T-helper 9 cell (primary cell): ENCODE measurements at places on chromosomes 6 and 20.

DNA sequence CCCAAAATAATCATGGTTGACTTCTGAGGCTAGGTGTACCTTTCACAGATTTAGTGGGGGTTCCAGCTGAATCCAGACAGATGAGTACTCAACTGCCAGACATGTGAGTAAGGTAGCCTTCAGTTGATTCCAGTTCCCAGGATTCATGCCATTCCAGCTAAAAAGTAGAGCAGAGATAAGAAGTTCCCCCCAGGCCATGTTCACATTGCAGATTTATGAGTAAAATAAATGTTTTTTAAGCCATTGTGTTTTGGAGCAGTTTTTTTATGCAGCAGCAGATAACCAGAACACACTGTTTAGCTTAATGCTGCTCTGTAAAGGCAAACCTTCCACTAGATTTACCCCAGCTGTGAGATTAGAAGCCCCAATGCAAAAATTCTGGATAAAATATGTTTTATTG, 245.0 kb downstream of the RFPL4B start:
- no peak for DNase-seq

GRCh38 chr6:45791211-45792168, 224.2 kb downstream of the CLIC5 start:
- no peak for DNase-seq

GRCh38 chr6:141744194-141744925, 388.4 kb upstream of the GJE1 start:
- no peak for DNase-seq

GRCh38 chr6:45421709-45422502, 44.2 kb upstream of the SUPT3H start:
- DNase-seq = peak; percentile 34

- DNase-seq = no peak
Measured at GRCh38 chr20:1137236-1137635, 18.8 kb downstream of the PSMF1 start.

DNA sequence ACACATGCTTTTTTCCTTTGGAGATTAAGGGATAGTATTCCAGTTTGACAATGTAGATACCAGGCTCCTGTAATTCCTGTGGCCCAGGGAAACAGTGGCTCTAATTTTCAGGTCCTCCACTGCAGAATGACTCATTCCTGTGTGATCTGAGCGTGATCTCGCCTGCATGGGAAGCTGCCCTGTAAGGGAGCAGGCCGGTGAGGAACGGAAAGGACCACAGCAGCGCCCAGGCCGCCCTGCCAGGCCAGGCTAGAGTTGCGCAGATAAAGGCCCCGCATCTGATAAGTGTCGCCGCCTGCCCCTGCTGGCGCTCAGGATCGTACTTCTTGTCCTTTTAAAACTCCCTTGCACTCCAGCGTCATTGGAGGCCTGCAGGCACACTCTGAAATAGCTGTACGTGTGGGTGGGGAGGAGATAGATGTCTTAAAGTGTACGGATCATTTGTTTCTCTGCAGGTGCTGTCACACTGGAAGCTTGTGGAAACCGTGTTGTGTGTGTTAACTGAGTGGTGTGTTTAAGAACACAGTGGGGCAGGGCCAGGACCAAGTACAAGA, 60.7 kb downstream of the SYNJ2 start:
- no peak for DNase-seq

DNA sequence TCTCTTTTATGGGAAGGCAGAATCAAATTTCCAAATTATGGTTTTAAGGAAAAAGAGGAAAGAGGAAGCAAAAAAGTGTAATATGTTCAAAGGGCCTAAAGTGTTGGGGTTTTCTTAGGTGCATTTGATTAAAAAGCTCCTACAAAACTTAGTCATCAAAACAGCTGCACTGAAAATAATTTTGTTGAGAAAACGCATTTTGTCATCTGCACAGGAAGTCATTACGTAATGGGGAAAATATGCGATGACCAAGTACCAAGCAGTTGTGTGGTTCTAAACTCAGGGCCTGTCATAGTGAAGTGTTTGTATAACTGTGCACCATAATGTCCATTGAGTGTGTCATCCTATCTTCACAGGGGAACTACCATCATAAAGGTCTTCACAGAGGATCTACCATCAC, 15.6 kb downstream of the HAO1 start:
- no peak for DNase-seq

DNA sequence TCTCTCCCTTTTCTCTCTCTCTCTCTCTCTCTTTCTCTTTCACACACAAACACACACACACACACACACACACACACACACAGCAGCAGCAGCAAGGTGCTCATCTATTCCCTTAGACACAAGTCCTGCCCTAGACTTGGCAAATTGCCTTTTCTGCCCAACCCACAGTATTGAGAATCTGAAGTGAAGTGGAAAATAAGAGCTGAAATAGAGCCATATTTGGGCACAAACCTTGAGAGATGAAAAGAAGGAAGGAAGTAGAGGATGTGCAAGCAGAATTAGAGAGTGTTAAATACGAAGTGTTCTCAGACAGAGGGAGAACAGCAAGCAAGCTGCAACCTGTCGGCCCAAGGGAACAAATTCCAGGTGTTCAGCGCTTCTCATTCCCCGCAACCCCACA, 557.5 kb upstream of the NOX3 start:
- DNase-seq = no peak

DNA sequence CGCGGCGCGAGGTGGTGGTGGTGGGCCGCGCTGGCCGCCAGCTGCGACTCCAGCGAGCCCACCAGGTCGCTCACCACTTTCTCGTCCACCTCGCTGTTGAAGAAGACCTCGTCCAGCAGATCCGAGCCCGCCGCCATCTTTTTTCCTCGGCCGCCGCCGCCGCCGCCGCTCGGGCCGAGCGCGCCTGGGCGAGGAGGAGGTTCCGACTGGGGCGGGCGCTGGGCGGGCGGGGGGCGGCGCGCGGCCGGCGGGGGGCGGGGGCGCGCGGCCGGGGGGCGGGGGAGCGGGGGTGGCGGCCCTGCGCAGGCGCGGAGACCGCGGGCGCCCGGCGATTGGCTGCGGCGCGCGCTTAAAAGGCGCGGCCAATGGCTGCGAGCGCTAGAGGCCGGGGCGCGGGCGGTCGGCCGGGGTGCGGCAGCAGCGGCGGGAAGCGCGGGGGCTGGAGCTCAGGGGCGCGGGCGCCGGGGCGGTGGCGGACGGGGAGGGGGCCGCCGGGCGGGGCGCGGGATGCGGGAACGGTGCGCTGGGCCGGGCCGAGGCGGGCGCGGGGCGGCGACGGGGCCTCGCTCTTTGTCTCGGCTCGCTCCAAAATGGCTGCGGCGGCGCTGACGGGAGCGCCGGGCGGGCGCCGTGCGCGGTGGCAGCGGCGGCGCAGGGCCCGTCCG, at the start of gene TAF4:
TAF4 (minus strand) TSS at position 208 of the 665 bp plus-strand sequence; CDS start at position 137, 71 bp downstream.
- peak; percentile 73 for DNase-seq

DNA sequence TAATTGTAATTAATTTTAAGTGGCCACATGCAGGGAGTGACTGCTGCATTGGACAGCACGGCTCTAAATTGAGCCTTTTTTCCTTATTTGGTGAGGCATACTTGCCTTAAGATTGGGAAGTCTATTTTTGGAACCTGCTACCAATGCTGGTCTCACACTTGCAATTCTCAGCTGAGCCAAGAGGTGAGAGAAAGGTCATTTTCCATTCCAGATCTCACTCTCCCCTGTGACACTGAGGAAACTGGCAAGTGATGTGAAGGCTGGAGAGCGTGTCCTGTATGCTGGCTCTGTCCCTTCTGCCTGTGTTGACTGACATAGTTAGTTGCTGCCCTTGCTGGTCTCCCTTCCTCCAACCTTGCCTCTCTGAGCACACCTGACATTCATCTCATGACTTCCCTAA, 735 bp upstream of the MOG start:
- DNase-seq = no peak

GRCh38 chr6:144876689-144877088, 591.6 kb downstream of the UTRN start:
- DNase-seq = no peak

DNA sequence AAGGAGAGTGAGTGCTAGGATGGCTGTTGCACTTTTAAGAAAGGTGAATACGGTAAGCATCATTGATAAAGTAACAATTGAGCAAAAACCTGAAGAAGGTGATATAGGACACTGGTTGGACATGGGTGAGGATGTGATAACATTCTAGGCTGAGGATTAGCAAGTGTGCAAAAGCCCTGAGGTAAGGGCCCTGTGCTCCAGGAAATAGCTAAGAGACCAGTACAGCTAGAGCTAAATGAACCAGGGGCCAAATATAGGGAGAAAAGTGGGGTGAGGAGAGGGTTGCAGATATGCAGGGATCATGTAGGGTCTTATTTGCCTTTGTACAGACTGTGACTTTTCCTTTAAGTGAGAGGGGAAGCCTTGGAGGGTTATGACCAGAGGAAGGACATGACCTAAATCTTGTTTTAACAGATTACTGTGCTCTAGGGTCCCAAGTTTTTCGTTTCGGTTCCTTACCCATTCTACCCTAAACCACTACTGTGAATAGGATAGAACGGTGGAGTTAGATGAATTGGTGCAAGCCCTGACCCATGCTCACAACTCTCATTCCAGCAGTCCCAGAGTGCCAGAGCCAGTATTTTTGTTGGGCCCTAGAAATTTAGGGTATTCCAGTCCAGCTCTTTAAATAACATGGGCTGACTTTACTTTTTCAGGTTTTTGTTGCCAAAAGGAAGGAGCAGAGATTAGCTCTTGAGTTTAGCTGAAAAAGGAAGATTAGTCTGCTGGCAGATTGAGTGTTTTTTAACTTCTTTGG, 10.7 kb downstream of the MAPK14 start:
- no peak for DNase-seq

DNA sequence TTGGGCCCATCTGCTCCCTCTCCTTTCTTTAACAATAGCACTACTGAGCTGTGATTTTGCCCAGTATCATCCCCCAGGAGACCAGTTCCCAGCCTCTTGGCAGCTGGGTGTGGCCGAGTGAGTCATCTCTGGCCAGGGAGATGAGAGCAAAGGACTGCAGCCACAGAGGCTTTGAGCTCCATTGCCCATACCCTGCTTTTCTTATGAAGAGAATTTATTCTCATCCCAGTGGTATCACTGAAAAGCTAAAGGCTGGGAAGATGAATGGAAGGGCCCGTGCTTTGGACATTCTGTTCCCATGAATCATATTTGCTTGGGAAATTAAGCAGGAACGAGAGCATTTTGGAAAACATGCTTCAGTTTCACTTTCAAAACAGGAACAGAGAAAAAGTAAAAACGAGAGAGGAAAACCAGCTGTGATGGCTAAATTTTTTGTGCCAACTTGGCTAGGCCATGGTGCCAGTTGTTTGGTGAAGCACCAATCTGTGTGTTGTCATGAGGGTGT, 14.9 kb downstream of the CST3 start:
- DNase-seq = no peak

DNA sequence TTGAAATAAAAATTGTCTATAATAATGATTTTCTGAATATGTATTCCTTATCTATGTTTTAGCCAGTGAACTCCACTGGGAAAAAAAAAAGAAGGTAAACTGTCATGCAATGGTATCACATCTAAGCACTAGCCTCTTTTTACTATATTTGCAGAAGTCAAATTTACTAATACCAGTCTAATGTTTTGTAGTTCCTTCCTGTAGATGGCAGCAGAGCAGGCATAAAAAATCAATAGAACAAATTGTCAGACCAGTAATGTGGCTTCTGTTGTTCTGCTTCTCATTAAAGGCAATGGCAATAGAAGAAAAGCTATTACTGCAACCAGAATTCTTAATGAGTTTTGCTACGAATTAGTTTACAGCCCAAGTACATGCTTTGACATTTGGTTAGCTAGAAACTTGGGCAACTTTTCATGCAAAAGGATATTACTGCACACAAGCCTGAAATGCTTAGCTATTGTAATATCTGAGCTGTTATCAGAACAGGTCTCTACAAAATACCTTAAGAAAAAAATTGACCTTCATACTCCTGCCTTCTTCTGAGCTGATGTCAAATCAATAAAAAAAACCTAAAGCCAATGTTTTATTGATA, 476.9 kb downstream of the KHDRBS2 start:
- no peak for DNase-seq

DNA sequence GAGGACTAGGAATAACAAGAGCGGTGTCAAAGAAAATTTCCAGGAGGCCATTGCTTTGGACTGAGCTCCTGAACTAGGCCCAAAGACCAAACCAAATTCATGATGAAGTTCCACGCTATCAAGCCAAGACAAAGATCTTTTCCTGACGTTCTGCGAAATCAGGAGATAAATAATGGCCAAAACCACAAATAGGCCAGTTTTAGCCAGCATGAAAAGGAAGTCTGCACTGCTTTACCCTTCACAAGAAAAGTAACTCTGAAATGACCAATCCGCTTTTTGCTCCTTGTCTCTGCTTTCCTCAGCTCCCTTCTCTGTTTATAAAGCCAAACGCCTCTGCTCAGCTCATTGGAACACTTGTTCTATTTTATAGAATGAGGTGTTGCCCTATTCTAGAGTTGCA, 6.7 kb downstream of the NCOA5 start:
- DNase-seq = no peak

DNA sequence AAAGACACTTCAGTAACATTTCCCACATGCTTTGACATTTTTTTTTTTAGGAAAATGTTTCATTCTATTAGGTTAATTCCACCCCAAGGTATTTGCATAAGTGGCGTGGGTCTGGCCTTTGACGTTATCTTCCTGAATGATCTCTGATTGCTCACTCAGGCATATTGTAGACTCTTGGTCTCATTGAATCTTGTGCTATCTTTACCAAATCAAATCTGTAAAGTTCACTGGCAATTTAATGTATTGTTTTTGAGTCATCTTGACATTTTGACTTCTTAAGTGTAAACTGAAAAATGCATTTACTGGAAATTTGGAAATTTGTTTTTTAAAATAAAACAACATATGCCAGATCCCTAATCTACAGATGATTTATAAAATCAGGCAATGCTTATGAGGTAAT, 16.0 kb upstream of the VIP start:
- DNase-seq = no peak

DNA sequence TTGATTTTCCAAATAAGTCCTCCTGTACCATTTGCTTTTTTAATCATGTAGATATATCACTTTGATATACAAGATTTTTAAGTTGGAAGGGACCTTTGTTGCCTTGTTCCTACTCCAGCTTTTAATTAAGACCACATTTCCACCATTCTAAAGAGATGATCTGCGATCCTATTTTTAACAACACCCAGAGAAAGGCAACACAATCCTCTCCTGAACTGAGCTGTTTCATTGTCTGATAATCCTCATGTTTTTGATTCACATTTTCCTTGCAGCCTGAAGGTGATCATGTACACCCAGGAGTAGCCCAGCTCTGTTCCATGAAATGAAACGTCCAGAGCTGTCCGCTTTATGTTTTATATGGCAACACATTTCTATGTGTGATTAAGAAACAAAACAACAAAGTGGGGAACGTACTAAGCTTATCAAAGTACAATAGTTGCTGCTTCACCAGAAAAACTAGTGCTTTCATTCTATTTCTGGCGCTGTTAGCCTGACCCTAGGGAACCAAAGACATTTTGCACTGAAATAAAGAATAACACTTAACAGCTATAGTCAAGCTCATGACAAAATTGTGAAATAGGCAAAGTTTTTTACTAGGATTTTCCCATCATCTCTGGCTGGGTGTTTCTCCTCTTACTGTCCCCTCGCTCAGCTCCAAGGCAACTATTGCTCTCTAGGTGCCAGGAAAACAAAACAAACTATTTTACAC, 22.6 kb upstream of the TRAF3IP2 start:
- no peak for DNase-seq

DNA sequence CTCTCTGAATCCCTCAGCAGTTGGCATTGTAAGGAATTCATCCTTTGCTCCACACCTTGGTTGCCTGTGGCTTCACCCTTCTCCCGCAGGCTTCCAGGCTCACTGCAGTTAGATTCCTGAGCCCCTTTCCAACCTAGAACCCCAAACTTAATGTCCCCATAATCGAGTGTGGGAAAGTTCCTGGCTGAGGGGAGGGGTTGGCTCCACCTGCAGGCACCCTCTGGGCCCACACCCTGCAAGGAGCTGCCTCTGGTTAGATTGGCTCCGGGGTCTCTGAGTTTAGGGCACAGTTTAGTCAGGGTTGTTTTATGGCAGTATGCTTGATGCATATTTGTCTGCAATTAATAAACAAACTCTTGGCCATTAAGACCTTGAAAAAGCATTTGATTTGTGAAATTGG, 63.4 kb downstream of the MTHFD1L start:
- no peak for DNase-seq
